ENCODE measurements at places on chromosomes 3 and 15.

GRCh38 chr3:25281732-25282126 is 146.3 kb upstream of the RARB start:
- no peak for DNase-seq

- no peak for DNase-seq
Measured at GRCh38 chr3:9583792-9584191, 30.2 kb upstream of the LHFPL4 start.

GRCh38 chr3:4750306-4750968 is 228.8 kb upstream of the BHLHE40 start:
- DNase-seq: no peak

GRCh38 chr15:99437315-99438223 is 128.2 kb upstream of the MEF2A start:
- DNase-seq: no peak

- no peak for DNase-seq
Measured at GRCh38 chr3:53833700-53834099, 12.5 kb downstream of the CHDH start.
